ENCODE measurements at places on chromosomes 4 and X.

DNA sequence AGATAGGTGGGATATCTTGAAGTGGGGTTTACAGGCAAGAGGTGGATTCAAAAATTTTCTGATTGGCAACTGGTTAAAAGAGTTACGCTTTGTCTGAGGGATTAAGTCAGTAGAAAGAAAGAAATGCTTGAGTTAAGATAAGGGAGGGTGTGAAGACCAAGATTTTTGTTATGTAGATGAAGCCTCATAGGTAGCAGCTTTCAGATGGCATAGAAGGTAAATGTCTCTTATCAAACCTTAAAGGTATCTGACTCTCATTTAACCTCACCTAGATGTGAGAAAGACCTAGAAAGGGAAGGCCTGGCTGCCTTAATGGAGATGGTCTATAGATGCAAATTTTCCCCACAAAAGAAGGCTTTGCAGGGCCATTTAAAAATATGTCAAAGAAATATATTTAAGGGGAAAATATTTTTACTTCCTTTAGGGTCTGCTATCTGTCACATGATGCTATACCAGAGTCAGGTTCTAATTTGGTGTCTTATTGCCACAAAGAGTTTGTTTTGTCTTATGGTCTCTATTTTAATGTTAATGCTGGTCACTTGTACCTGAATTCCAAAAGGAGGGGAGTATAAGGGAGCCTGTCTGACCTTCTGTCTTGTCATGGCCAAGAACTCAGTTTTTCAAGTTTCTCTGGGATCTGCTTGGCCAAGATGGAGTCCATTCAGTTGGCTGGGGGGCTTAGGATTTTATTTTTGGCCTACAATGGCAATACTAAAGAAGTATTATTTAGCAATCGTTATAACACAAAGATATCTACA, 699.1 kb upstream of the AMOT start:
- no peak for DNase-seq

GRCh38 chrX:28920153-28920943, 333.1 kb downstream of the IL1RAPL1 start:
- no peak for DNase-seq

- DNase-seq, result no peak
These were observed 52.1 kb upstream of the RAP1GDS1 start for GRCh38 chr4:98209111-98209510.

GRCh38 chr4:137659431-137659830, 127.1 kb upstream of the PCDH18 start:
- no peak for DNase-seq

DNA sequence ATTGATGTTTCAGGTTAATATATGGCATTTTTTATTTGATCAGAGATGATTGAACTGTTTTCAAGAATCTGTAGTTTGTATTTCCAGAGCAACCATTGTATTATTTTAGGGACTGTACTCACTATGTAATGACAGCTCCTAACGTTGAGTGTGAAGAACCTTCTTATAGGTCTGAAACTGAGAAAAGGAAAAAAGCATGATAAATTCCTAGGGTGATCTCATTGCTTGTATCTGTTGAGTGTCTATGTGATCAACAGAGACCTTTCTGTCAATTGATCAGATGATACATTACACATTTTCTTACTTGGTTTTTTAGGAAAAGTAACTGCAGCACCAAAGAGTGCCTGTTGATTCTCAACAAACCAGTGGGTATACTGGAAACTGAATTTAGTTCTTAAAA, 40.2 kb downstream of the SEC24B start:
- no peak for DNase-seq

GRCh38 chrX:79270401-79270800, 96.7 kb downstream of the ITM2A start:
- DNase-seq, result peak; percentile 75

DNA sequence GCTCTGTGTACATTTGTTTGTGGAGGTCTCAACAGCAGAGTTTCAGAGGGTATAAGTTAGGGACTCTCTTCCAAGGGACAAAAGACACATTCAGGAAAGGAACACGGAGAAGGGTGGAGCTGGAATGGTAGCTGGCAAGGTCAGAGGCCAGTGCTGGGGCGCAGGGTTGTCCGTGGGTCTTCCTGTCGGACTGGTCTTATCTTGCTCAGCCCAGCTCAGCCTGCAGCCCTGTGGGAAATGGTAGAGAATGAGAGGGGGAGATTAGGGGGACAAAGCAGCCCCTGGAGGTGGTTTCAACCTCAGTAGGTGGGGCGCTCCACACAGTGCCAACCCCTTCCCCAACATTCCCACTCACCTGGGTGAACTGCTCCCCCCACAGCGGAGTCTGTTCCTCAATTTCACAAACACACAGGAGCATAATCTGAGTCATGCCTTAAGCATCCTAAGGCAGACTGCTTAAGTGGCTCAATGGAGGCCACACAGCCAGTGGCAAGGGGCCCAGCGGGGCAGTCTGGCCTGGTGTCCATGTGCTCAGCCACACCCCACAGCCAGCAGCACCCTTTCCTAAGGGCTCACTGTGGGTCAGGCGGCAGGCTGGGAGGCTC, 6.9 kb upstream of the HDAC6 start:
- no peak for DNase-seq

DNA sequence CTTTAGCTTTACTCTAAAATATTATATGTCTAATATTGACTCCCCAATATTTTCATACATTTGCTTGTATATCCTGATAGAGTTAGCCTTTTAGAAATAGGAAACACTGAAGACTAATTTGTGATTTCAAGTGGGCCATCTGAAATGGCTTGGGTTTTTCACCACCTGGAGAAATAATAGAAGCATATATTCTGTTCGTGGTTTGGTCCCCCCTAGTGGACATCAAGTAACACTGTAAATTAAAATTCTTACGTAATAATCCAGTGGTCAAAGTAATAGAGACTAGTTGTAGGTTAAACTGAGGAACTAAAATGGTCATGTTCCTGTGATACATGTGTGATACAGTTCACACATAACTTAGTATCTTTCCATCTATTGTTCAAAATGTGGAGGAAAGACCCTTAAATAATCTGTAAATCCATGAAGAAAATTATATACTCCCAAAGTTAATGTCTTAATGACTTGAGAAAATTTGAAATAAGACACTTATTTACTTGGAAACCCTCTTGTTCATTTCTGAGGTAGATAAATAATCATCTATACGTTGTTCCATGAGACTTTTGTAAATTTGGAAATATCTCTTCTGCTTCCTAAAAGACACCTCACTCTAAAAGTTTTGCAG, 79.8 kb upstream of the SMARCAD1 start:
- DNase-seq, result no peak

DNA sequence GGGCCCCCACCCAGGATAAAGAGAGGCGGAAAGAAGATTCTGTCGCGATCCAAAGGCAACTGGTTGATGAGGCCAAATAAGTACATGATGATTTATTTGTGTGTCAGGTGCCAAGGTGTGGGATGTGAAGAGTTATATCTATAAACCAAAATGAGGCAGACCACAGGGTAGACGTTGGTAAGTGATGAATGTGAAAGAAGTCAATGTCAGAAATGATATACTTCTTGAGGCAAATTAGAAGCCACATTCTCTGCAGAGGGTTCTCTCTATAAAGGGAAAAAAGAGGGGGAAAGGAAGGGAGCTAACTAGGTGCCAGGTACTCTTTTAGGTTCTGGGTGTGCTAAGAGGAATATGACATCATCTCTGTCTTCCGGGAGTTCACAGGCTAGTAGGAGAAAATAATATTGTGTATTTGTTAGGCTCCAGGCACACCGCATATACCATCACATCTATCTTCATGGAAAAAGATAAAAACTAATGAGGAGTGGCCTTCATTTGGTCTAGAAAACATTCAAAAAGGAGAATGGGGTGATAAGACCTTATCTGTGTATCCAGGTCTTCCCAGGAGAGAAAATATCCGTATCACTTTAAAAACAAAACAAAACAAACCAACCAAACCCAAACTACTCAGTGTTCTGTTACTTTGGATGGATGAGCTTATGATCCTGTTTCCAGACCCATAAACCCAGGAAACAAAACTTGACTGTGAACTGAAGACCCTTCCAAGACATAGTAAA, 4.8 kb upstream of the SH2D1A start:
- DNase-seq, result no peak

- no peak for DNase-seq
These were observed 638.6 kb downstream of the RPA4 start for GRCh38 chrX:97522307-97522706.

- DNase-seq, result no peak
These were observed 23.4 kb downstream of the ARHGEF9 start for GRCh38 chrX:63761639-63762038.

GRCh38 chr4:53531585-53532224, 59.6 kb downstream of the LNX1 start:
- DNase-seq, result no peak

DNA sequence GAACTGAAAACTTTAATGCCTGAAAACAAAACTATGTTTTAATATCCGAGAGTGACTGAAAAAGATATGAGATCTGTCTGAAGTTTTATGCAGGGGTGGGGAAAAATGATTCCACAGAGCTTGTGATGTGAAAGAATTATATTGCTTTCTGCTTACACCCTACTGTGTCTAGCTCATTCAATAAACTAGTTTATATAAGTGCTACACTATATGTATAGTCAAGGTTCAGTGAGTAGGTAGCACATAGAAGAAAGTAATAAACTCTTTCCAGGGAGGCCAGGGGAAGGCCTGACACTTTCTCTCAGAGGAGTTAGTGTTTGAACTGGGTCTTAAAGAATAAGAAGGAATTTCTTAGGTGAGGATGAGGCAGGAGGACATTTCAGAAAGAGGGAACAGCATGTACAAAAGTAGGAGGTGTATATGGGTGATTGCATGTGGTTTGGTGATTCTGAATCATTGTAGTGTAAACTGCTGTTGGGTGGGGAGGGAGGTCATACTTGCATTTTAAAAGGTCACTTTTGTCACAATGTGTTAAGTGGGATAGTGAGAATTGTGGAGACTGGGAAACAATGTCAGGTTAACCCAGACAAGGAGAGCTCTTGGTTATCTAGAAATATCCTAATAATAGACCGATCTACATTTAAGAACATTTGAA, 25.1 kb upstream of the TEX13D start:
- DNase-seq, result no peak

- no peak for DNase-seq
These were observed 52.8 kb downstream of the ZAR1 start for GRCh38 chr4:48542888-48543287.

GRCh38 chrX:10352536-10352935, 195.8 kb downstream of the CLCN4 start:
- no peak for DNase-seq

DNA sequence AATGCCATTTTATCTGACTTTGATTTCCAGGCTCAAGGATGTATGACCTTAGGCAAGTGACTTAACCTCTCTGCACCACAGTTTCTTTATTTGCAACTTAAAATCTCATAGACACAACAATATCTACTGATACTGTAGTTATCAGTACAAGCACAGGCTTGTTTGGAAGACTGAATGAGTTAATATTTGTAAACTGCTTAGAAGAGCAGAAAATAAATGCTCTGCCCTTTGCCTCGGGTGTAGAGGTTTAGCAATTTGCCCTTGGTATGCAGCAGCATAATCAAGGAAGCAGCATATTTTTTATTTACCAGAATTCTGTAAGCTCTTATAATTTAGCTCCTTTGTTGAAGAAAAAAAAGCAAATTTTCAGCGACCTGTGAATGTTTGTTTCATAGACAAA, 2.9 kb upstream of the CXCL1 start:
- DNase-seq, result no peak

- no peak for DNase-seq
These were observed 101.4 kb downstream of the AFAP1 start for GRCh38 chr4:7838136-7838782.

GRCh38 chr4:91198951-91199350, 1071.8 kb downstream of the CCSER1 start:
- DNase-seq, result no peak

GRCh38 chr4:174616661-174617060, 94.4 kb upstream of the HPGD start:
- no peak for DNase-seq

Measured in stimulated activated naive CD8-positive, alpha-beta T cell treated with anti-CD3 and anti-CD28 coated beads, Interleukin-15, Interleukin-2, amounts not matched to agents 100 U/mL and 50 U/mL, for 24 hours (primary cell).